Stimulated activated CD4-positive, alpha-beta T cell treated with anti-CD3 and anti-CD28 coated beads, Interleukin-4, amount 100 ng/mL, for 4 hours (primary cell): ENCODE measurements at places on chromosomes 1 and 21.

DNA sequence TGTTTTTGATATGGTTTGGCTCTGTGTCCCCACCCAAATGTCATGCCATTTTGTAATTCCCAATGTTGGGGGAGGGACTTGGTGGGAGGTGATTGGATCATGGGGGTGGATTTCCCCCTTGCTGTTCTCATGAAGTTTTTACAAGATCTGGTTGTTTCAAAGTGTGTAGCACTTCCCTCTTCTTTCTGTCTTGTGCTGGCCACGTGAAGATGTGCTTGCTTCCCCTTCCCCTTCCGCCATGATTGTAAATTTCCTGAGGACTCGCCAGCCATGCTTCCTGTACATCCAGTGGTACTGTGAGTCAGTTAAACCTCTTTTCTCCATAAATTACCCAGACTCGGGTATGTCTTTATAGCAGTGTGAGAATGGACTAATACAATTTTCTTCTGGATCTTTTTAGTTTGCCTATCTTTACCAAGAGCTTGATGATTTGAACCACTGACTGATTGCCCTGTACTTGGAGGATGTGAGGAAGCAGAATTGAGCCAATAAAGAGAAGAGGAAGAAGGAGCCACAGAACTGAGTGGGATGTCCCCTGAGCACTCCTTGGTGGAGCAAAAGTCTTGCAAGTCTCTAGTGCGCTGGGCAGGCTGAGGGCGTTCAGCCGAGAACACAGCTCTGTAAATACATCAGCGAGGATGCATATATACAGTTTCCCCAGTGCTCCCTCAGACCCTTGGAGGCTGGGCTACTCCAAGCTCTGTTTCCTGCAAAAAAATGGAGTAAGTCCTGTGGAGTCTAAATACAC, 102.6 kb downstream of the CYYR1 start:
- no peak for DNase-seq

DNA sequence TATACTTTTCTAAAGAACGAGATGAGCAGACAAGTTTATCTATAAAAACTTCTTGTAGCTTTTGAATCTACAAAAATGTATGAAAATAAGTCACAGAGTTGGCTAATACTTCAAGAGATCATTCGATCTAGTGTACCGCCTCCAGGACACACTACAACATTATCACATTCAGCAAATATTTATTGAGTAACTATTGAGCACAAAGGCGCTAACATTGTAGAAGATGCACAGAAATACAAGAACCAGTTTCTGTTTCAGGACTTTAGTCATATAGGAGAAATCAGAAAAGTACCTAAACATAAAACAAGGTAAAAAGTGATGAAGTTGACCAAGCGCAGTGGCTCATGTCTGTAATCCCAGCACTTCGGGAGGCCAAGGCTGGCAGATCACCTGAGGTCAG, 20.6 kb downstream of the WASF2 start:
- no peak for DNase-seq

DNA sequence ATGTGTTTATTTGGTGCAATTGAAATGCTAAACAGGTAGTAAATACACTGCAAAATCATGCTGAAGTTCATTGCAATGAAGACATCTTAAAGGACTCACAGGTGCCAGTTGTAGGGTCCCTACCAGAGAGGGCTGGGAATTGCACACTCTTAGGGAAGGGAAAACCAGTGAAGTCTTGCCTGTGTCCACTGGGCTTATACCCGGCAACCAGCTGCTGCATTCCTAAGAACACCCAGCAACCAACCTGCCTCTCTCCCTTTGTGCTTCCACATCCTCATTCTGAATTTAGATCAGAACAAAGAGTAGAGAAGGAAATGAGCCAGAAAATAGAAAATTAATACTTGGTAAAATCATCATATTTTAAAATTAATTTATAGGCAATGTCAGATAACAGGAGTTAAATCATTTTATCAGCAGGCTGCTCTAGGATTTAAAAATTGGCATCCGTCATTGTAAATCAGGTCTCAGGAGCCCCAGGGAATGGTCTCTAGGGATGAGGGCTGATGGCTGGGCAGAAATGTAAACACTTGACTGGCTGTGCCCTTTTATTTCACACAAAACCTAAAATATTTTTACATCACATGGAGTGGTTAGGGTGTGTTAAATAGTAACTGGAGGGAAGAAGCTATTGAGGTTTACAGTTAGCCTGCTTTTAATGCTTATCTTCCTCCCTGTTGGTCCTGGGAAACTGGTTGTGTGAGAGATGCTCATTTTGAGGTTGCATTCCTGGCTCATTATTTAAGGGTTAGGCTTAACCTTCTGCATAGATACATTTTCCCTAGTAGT, 31.3 kb downstream of the PTGFRN start:
- no peak for DNase-seq

- no peak for DNase-seq
These were observed 25.4 kb upstream of the PARP1 start for GRCh38 chr1:226433341-226433720.

GRCh38 chr21:41228006-41228370, 60.0 kb downstream of the BACE2 start:
- DNase-seq, result no peak

GRCh38 chr1:53273526-53273925, 35.2 kb upstream of the MAGOH start:
- DNase-seq, result no peak

- no peak for DNase-seq
These were observed 395.9 kb downstream of the KCTD3 start for GRCh38 chr1:215963040-215963439.

DNA sequence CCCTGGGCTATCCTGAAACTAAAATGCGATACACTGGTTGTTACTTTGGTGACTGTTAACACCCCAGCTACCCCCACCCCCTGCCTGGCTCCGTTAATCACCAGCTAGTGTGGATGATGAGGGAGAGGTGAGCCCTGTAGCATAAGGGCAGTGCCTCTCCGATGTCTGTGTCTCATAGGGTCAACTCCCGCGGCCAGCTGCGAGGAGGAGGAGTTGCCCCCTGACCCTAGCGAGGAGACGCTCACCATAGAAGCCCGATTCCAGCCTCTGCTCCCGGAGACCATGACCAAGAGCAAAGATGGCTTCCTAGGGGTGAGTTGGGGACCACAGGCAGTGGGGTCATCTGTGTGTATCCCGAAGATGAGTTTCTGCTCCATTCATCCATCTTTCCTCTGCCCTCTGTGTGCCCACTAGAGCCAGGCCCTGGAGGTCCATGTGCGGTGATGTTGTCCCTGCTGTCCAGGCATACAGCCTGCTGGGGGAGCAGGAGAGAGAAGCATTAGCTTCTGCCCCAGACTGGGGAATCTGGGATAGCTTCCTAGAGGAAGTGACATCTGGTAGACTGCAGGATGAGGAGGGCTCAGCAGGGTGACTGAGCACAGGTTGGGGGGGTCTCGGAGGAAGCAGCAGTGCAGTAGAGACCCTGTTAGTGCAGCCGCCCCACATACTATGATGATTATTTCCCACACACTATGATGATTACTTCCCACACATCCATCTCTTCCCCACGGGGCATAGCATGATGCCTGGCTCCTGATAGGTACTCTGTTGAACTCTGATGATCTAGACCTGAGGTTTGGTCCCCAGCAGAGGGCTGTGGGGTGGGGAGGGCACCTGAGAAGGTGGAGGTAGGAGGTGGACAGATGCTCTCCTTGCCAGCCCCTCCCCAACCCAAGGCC, 5.2 kb downstream of the SELENON start:
- DNase-seq, result no peak

- no peak for DNase-seq
These were observed 17.2 kb downstream of the GPR3 start for GRCh38 chr1:27409669-27410068.

DNA sequence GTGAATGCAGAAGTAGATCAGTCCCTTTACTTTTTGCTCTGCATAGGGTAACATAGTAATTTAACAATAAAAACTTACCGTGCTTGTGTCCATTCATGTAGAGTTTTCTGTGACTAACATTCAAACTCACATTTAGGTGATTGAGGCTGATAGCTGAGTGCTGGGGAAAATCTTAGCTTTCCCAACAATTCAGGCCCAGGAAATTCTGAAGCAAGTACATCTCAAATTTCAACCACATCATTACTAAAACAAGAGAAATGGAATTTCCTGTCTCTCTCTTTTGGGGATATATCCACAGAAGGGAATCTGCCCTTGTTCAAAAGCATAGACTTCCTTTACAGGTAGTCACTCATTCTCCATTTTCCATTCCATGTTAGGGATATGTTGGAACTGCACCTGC, 33.1 kb upstream of the C1orf146 start:
- no peak for DNase-seq

DNA sequence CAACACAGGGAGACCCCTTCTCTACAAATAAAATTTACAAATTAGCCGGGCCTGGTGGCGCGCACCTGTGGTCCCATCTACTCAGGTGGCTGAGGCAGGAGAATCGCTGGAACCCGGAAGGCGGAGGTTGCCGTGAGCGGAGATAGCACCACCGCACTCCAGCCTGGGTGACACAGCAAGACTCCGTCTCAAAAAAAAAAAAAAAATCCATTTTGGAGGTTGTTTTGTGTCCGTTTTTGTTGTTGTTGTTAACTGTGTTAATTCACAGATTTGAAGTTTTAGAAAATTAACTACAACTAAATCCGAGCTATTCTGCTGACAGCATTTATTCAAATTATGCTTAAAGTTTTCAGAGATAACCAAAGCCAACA, 618 bp downstream of the CLCC1 start:
- DNase-seq, result peak; percentile 15

GRCh38 chr1:98260412-98260811, 339.6 kb upstream of the DPYD start:
- DNase-seq, result no peak

GRCh38 chr1:11730429-11730891, 5.5 kb upstream of the AGTRAP start:
- peak; percentile 9 for DNase-seq

DNA sequence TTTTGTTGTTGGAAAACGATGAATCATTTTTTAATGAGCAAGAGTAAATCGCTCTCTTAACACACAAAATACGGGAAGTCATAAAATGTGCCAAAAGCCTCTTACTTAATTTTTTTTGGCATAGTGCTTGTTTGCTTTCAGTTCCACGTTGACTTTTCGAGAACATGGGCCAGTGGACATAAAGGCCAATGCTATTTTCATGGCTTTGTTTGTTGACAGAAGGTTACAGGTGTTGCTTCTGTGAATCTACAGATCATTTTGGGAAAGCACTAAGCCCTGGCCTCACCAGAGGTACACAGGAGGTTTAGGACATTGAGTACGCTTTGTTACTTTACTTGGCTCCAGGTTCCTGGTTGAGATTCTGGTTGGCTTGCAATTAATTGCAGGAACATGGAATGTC, 199.4 kb upstream of the HMCN1 start:
- no peak for DNase-seq

GRCh38 chr1:33015216-33015615, 21.5 kb downstream of the AK2 start:
- DNase-seq, result no peak

DNA sequence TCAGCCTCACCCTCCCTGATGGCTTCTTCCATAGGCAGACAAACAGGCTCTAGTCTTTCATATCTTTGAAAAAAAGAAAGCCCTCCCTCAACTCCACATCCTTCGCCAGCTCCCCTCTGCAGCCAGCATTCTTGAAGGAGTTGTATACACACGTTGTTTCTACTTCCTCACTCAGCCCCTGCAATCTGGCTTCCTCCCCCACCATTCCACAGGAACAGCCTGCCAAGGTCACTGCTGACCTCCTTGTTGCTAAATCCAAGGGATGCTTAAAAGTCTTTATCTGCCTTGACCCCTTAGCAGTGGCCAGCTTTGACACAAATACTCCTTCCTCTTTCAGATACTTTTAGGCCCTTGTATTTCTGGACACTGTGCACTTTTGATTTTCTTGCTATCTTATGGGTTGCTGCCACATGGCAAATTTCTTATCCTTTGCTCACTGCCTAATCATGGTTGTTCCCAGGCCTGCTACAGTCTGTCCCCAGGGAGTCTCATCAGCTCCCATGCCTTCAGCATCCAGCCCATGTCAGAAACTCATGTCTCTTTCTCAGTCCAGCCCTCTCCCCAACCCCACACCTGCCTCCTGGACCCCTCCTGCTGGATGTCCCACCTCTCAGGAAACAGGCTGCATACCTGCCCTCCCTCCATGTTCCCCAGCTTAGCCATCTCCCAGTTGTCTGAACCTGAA, 8.3 kb downstream of the FAM229A start:
- DNase-seq, result no peak

GRCh38 chr1:22212400-22213233, 69.7 kb upstream of the WNT4 start:
- DNase-seq, result no peak

DNA sequence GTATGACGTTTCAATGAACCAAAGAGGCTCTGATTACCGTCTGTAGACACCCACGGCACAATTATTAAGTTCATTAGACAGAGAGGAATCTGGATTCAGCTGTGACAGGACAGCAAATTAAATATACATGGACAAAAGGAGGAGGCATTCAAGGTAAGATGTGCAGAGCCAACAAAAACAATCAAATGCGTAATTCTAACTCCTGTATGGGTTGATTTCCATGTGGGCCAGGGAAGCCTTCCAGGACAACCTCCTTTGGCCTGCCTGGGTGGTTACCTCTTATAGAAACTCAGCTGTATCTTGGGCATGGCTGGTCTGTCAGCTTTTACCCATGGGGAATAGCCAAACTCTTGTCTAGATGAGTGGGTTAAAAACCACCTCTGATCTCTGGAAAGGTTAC, 43.8 kb downstream of the CCN1 start:
- no peak for DNase-seq

DNA sequence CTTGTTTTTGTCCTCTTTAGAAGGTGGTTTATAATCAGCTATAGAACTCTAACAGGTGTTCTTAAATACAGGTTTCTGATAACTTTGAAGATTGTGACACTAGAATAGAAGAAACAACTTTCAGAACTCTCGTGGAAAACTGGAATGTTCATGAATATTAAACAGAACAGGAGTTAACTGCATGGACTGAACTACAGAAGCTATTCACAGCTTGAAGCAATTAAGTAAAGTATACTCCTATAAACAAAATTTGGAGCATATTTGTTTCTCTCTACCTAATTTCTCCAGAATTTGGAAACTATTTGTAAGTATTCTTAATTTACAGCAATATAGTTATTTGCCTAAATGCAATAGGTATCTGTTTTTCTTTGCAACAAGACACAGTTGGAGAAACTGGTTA, 824.8 kb downstream of the ADGRL2 start:
- no peak for DNase-seq

DNA sequence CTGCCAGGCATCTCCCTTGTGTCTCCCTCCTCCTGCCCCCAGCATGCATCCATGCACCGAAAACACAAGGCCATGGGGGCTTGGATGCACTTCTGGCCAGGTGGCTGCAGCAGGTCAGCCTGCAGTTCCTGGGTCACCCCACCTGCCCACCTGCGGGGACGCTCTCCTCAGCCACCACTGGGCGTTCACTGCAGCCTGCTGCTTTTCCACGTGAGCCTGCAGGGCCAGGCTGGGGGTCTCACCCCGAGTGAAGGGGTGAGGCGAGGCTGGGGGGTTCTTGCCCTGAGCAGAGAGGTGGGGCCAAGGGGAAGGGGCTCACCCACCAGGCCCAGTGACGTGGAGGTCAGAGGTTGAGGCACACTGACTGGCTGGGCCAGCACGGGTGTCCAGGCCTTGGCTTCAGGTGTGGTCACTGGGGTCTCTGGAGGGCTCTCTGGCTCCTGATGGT, 64.6 kb downstream of the WNT9A start:
- no peak for DNase-seq

GRCh38 chr1:20499718-20500117, 8.2 kb downstream of the MUL1 start:
- no peak for DNase-seq

GRCh38 chr1:202961220-202961880, 3.2 kb upstream of the ADIPOR1 start:
- no peak for DNase-seq

- no peak for DNase-seq
These were observed 673.6 kb upstream of the USP24 start for GRCh38 chr1:55888685-55889317.
